Left renal cortex interstitium (tissue), 4 donors: ENCODE measurements at places on chromosomes 7 and 10.

DNA sequence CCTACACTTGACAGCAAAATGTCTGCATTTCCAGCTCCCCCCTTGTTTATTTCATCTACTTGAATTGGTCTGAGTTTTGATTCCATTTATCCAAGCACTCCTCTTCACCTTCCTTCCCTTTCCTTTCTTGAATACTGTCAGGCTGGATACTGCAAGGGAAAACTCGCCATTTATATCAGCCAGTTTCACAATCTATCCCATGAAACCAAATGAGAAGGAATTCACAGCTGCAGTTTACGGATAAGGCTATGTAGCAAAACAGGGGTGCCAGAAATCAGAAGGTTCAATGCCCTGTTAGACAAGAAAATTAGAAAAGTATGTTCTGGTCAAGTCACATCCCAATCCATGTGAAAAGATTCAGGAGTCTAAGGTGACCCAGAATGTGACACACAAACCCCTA, 28.1 kb downstream of the CCDC6 start:
- DNase-seq = no peak

DNA sequence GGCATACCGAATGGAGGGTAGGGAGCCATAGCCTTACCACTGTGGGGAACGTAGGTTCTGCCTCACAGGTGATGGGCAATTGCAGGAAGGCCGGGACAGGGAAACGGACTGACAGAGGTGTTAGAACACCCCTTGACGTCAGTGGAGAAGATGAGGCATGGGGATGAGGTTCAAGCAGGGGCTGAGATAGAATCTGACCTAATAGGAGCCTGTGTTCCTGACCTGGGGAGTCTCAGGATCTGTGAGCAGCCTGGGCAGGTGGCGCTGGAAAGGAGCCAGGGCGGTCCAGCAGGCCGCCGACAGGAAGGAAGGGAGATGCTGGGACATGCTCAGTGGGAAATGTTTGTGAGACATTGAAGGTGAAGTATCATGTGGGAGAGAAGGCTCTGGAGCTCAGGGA, 109.4 kb downstream of the WDFY4 start:
- DNase-seq = no peak

- DNase-seq = no peak
Observed at GRCh38 chr10:18229826-18230225, 89.6 kb downstream of the CACNB2 start.

DNA sequence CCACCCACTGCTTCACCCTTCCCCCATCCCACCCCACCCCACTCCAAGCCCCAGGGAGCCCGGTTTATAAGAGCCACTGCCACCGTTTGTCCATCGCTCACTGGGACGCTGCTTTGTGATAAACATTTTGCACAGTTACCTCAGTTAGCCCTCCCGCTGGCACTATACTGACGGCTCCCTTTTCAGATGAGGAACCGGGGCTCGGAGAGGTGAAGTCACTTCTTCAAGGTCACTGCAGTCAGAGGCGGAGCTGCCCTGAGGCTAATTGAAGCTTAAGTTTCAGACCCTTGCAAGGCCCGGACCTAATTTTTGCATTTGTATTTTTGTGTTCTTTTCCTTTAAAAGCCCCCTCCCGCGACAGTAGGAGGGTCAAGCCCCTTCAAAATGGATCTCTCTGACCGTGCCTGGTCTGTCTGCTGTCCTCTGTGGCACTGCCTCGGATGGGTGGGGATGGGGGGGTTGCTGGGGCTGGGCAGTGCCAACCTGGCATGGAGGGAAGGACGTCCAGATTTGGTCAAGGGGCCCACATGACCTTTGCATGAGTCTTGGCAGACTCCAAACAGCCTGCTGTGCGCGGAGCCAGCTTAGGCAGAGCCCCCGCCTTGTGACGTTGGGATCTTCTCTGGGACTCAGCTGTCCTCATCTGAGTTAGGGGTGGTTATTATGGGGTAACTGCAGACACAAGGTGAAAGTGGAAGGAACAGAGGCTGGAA, 17.7 kb upstream of the NODAL start:
- DNase-seq = no peak

DNA sequence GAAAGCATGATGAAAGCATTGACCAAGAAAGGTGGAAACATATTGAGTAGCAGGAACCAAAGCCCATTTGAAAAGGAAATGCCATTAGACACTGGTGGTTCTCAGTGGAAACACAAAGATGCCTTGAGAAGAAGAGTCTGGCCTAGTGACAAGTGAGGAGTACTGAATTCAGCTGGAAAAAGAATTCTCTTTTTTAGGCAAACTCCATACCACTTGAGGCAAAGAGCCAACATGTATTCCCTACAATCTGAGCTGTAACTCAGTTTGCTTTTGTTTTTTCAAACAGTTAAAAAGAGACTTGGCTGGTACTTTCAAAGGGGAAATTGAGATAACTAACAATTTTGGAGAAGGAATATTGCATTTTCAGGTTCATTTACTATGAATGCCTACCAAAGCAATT, 624.0 kb downstream of the NRG3 start:
- DNase-seq = no peak

GRCh38 chr10:77334501-77334900, 303.1 kb downstream of the KCNMA1 start:
- DNase-seq = no peak
